Activated T-helper 2 cell treated with anti-CD3 and anti-CD28 coated beads, Interferon-gamma antibody, Interleukin-2, Interleukin-4, amounts not matched to agents 10 μg/mL and 5 μg/mL and 100 μg/mL, durations not matched to agents 14 hours and 24 hours and 36 hours (primary cell): ENCODE measurements at places on chromosomes 5 and 9.

DNA sequence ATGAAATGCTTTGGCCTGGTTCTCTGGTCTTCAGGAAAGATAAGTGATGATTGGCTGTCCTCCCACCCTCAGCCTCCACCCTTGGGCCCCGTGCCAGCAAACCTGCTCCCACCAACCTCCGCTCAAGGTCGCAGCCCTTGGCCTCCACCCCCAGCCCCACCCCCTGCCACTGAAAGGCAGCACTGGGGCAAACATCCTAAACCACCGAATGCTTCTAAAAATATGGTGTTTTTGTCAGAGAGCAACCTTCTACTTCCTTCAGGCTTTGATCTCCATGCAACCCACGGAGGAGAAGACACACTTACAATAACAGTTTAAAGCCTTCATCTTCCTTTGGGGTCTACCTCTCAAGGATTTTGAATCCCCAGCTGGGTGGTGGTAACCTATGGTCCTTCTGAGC, 24.0 kb upstream of the TCF7 start:
- no peak overlapping the region for H3K27ac ChIP-seq
- H3K36me3 ChIP-seq = no peaks in the 10 kb centered on the region
- peaks cover 61% of the 10 kb centered on the region for H3K27me3 ChIP-seq
- H3K4me3 ChIP-seq = no peak overlapping the region

DNA sequence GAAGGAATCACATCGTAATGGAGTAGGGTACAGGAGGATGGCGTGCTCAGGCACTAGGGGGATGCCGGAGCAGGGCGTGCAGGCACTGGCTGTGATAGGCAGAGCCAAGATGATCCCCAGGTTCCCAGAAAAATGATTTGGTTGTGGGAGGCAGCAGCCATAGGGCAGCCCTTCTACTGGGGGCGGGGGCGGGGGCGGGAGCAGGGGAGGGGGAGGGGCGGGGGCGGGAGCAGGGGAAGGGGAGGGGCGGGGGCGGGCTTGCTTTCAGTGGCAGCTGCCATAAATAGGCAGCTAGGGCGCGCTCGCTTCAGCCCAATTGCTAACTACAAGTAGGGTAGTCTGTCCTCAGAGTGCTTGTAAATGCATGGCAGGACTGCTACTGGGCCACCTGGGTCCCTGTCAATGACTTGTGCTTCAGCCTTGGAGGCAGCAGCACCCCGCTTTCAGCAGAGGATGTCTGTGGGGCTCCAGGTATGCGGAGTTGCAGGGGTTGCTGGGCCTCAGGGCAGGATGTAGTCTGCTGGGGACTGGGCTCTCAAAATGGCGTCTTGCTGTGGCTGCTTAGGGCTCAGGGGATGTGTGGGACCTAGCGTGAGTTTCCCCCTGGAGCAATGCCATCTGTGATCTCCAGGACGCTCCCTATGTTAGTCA, 354.3 kb downstream of the RAB3C start:
- H3K4me1 ChIP-seq = peaks cover 12% of the 10 kb centered on the region
- peaks cover 17% of the 10 kb centered on the region for H3K27me3 ChIP-seq
- DNase-seq = no peak
- H3K4me3 ChIP-seq = no peak overlapping the region
- H3K27ac ChIP-seq = no peak overlapping the region

GRCh38 chr9:109967651-109968642, 187.9 kb downstream of the PALM2AKAP2 start:
- peak overlapping the region; percentile 2 for H3K4me3 ChIP-seq
- no peaks in the 10 kb centered on the region for H3K36me3 ChIP-seq
- H3K27ac ChIP-seq = peak overlapping the region; percentile 95
- DNase-seq = no peak
- H3K4me1 ChIP-seq = peaks cover 78% of the 10 kb centered on the region

GRCh38 chr5:171115519-171115918, 193.5 kb upstream of the TLX3 start:
- no peaks in the 10 kb centered on the region for H3K4me1 ChIP-seq
- no peak overlapping the region for H3K27ac ChIP-seq
- no peak for DNase-seq
- no peak overlapping the region for H3K4me3 ChIP-seq
- no peaks in the 10 kb centered on the region for H3K27me3 ChIP-seq

- no peak overlapping the region for H3K27ac ChIP-seq
- H3K4me1 ChIP-seq = peaks cover 17% of the 10 kb centered on the region
- peaks cover 10% of the 10 kb centered on the region for H3K27me3 ChIP-seq
- H3K36me3 ChIP-seq = no peaks in the 10 kb centered on the region
- H3K4me3 ChIP-seq = no peak overlapping the region
Observed at GRCh38 chr5:54621048-54621447, 103.5 kb downstream of the SNX18 start.

DNA sequence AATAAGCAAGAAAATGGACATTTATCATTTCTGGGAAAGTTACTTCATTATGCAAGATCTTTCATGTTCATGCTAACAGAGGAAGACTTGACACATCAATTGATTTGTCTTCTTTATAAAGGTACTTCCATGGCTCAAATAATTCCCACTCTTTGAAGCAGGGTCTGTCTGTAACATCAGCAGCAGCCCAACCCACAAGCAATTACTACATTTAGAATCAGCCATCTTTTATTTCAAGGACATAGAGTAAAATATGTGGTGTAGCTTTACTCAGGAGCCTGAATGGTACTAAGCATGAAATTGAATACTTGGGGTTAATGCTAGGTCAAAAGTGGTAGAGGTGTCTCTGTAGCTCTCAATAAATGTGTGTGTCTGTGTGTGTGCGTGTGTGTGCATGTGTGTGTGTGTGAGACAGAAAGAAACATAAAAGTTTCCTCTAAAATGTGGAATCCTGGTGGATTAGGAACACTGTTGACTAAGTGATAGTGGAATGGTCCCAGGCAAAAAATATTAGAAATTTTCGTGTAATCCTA, 581.1 kb downstream of the CAAP1 start:
- H3K36me3 ChIP-seq = no peaks in the 10 kb centered on the region
- no peaks in the 10 kb centered on the region for H3K4me1 ChIP-seq
- no peaks in the 10 kb centered on the region for H3K27me3 ChIP-seq
- DNase-seq = no peak

DNA sequence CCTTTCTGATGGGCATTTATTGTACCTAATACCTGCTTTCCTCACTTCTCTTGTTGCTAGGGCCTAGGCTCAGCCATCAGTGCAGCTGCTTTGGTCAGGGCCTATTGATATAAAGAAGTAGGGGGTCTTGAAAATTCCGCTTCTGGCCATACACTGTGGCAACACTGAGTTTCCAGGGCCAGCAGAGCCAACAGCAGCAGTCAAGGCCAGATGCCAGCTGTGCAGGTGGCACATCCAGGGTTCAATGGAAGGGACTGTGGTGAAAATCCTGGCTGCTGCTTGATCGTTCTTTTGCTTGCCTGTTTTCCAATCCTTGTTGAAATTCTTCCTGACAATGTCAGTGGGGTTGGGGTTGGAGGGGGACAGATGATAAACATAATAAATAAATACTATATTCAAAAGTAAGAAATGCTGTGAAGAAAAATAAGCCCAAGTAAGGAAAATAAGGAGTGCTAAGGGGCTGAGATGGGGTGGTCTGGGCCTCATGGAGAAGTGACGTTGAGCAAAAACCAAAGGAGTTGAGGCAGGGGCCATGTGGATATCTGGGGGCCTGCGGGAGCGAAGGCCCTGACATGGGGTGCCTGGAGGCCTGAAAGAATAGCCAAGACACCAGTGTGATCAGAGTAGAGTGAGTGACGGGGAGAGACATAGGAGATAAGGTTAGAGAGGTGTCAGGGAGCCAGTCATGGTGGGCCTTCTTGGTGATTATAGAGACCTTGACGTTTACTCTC, 91.0 kb upstream of the ALDH1B1 start:
- no peak overlapping the region for H3K4me3 ChIP-seq
- DNase-seq = no peak
- H3K27ac ChIP-seq = no peak overlapping the region
- peaks cover 4% of the 10 kb centered on the region for H3K27me3 ChIP-seq
- H3K36me3 ChIP-seq = no peaks in the 10 kb centered on the region
- no peaks in the 10 kb centered on the region for H3K4me1 ChIP-seq

DNA sequence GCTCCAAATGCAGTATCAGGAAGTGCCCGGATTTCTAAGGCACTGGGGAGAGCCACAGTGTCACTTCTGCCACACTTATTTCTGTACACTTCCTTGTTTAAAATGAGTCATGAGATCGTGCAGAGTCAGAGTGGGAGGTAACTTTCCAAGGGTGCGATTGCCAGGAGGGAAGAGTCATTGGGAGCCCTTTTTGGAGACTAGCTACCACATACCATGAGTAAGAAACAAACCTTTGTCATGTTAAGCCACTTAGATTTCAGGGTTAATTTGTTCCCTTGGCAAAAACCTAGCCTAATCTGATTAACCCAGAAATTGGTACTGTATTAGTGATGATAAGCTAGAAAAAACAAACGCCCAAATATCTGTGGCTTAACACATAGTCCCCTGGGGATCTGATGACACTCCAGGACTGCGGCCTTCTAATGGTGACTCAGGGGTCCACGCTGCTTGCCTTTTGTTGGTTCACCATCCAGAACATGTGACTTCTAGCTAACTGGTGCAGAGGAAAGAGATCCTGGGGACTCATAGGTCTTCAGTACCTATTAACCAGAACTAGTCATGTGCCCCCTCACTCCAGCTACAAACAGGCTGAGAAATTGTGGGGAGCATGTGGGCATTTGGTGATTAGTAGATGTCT, 48.6 kb upstream of the TLE1 start:
- H3K4me3 ChIP-seq = no peak overlapping the region
- H3K4me1 ChIP-seq = no peaks in the 10 kb centered on the region
- H3K27ac ChIP-seq = no peak overlapping the region

DNA sequence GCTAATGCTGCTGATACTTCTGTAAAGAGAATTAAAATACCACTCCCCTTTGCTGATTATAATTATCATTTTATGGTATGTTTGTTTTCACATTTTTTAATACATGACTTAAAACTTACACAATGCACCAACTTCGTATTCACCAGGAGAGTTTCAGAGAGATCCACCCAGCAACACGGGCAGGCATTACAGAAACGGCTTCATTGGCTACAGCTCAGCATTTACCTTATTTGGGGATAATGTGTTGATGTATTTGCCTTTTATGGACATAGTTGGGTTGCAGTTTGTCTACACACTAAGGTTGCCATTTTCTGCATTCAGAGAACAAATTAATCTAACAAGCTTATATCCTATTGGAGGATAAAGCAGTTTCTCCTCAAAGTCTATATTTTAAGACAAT, 423.6 kb downstream of the PRDM9 start:
- no peak overlapping the region for H3K4me3 ChIP-seq
- no peaks in the 10 kb centered on the region for H3K36me3 ChIP-seq
- H3K27me3 ChIP-seq = no peaks in the 10 kb centered on the region
- H3K4me1 ChIP-seq = no peaks in the 10 kb centered on the region
